CD4-positive, alpha-beta T cell treated with Interleukin-4 for 4 hours (primary cell): ENCODE measurements at places on chromosomes 2 and 18.

DNA sequence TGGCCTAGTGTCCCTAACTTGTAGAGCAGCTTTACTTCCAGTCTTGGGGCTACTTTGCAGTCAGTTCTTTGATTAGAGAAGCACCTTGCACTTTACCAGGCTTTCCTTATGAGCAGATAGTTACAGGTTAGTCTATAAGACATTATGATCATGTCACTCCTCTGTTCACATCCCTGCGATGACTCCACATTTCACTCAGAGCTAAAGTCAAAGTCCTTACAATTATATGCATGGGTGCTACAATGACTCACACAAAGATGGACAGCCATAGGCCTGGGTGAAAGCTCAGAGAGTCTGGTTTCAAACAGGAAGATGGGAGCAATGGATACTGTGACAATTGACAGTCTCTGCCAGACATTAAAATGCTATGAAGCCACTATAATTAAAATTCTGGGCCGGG, 27.1 kb upstream of the SSB start:
- no peak for DNase-seq

DNA sequence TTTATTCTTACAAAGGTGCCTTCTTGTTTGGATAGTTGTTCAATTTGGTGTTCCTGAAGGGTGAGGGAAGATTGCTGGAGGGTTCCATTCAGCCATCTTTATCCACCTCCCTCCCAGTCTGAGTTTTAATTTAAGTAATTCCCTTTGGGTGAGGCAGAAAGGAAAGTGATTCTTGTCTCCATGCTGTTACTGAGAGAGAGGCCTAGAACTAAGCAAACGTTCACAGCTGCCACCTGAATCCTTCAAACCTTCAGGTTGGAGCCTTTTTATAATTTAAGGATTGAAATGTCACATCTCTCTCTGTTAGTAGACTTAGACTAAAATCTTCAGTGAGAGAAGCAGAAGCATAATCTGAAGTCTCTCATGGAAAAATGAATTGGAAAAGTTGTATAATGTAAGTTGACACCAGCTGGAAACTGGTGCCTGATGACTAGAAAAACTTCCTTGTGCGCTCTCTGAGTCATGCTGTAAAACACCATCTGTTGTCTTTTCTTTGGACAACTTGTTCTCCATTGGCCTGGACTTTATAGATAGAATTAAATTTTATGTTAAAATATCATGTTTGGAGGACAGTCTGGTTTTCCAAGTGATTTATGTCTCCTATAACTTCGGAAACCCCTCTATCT, 14.6 kb downstream of the STRADB start:
- DNase-seq: no peak

- no peak for DNase-seq
These were observed 21.0 kb upstream of the GPR75 start for GRCh38 chr2:53880756-53881155.

DNA sequence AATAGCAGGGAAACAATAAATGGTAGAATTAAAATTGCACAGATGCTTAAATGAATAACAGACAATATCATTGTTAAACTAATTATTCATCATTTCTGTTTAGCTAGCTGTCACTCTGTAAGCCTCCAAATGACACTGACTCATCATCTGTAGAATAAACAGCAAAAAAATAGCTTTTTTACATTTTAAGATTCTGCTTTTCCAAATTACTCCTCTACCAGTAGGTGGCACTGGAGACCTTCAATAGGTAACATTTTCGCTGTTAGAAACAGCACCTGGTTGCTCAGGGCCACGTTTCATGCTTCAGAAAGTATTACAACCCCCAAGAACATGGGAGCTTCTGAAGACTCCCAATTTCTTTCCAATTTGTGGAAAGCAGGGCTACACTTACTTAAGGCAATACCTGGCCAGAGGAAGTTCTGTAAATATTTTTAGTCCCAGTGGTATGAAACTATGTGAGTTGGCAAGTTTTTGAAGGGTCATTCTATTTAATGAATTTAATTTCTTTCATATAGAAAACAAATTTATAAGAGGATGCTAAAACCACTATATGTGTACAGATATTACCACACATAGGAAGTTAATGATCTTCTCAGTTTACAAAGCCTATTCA, 45.4 kb downstream of the TTN start:
- peak; percentile 40 for DNase-seq

DNA sequence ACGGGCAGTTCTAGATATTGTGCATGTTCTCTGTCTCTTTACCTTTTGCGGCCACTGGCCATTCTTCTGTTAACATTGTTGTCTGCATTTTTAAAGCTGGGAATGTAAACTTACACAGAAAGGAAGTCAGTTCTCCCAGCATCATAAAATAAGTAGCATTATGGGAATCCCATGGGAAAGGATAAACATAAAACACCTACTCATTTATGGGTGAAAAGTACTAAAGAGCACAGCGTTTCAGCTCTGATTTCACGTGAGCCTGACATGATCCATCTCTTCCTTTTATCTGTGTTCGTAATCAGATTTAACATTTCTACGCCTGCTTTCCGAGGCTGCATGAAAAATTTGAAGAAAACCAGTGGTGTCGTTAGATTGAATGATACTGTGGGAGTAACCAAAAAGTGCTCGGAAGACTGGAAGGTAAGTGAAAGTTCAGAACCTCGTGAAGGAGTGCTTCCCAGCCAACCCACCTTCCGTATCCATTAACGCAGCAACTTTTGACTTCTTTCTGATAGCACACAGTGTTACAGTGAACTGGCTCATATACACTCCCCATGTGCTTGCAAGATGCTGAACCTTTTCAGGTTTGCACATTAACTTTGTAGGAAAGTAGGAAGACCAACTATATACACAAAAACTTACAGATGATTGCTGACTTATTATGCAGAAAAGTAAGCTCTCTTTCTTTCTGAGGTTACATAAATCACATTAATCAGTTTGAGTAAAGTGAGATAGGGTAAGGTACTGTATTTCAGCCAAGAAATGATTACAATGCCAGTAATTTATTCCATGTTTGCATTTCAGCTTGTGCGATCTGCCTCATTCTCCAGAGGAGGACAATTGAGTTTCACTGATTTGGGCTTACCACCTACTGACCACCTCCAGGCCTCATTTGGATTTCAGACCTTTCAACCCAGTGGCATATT, 86.5 kb upstream of the TTC39C start:
- no peak for DNase-seq

DNA sequence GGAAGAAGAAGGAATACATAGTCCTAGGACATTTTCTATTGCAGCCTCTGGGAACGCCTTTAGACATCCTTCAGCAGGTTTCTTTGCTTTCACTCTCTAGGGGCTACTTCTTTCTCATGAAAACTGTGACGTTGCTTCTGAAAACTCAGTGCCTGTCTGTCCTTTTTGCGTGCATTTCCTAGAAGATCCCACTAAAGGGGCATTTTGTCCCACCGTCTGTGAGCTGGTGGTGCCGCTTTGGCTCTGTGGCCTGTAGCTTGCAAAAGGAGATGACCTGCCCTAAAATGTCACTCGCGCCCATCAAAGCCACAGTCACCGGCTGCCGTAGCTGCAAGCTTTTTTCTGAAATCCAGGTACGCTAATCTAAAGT, 579 bp downstream of the STAT4 start:
- DNase-seq: peak; percentile 51

GRCh38 chr2:1605102-1606045, 138.9 kb downstream of the PXDN start:
- no peak for DNase-seq

GRCh38 chr2:119253760-119254600, 30.3 kb downstream of the STEAP3 start:
- no peak for DNase-seq

DNA sequence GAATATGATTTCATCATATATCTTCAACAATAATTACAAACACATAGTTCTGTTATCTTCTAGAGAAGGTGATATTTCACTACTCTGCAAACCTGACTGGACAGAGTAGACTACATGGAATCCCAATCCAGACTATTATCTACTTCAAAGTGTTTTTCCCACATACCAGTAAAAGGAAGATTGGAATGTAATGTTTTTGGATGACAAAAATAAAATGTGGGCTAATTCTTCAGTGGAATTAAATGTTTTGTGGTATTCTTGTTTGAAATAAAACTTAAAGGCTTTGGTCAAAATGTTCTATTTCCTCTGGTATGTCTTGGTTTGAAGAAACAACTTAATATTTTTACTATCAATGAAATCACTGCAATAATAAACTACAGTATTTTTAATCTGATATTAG, 22.1 kb downstream of the COL5A2 start:
- no peak for DNase-seq

DNA sequence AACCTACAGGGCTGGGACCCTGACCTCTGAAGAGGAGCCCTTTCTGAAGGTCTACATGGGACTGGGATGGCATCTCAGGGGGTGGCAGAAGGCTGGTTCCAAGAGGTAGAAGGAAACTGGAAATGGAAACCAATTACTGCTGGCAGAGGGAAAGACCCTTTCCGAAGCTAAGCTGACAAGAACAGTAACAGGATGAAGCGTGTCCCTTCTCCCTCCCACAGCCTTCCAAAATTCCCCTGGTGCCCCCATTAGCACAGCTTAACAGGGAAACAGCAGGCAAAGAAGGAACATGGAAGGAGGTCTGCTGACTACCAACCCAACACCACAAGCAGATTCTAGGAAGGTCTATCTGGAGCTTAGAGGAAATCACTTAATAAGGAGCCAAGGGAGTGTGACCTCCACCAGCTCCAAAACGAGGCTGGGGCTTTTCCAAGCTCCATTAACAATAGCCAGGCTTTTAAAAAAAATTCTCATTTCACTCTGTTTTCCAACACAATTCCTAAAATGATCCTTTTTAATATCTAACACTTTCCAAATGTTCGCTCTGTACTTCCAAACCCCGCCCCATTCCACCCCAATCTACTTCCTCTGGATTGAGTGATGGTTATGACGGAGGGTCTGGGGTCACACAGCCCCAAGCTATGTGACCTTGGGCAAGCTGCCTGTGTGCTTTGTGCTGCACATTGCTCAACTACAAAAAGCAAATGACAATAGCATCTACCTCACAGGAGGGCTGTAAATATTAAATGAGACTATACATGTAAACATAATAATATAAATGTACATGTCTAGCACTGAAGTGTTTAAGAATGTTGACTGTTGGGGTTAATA, 55.2 kb downstream of the STK39 start:
- no peak for DNase-seq

- DNase-seq: no peak
These were observed 585.1 kb downstream of the ZEB2 start for GRCh38 chr2:143934626-143935481.

DNA sequence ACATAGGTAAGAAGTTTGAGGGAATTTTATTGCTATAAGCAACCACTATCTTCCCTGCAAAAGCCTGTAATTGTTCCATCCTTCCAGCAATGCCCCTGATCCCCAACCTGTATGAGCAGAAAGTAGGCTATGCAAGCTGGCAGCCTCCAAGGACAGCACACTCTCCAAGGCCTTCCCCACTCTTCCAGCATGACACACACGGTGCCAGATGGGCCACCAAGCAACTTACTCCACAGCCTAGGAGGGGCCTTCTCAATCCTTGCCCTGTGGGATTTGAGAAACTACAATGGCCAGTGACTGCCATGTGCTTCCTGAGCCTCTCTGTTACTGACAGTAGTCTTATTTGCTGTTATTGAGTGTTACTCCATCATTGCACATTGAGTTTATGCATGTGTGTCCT, 137.5 kb downstream of the ACTR3 start:
- DNase-seq: no peak

DNA sequence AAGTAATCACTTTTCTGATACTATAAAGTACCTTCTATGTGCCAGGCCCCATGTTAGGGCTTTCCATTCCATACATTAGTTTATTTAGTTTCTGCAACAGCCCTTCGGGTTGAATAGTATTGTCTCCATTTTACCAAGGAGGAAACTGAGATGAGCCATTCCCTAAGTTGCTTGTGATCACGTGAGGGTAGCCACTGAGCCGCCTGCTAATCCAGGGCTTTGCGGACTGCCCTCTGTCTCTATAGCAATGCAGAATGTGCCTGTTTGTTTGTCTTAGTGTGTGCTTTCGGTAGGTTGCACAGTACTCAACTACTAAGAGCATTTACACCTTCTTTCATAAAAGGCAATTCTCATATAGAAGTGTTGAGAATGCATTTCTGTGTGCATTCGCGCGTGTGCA, 5.0 kb downstream of the EMILIN2 start:
- no peak for DNase-seq

- peak; percentile 22 for DNase-seq
These were observed 12.5 kb downstream of the ZC3H8 start for GRCh38 chr2:112242384-112242783.

- DNase-seq: no peak
These were observed 44.1 kb downstream of the MREG start for GRCh38 chr2:215969131-215969841.

DNA sequence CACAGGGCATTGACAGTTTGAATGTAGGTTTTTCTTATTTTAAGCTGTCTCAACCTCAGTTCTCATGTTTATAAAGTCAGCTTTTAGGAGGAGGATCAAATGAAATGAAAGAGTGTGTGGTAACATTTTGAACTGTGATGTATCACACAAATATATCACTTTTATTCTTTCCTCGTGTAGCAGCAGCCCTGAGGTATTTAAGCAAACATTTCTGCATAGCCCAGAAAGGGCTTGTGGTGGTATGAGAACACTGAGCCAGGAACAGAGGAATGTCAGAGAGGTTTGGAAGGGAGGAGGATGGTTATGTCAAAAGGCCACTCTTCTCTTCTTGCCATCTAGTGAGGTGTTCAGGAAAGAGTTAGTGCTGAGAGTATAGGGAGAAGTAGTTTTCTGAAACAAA, 150.2 kb downstream of the PARD3B start:
- no peak for DNase-seq

DNA sequence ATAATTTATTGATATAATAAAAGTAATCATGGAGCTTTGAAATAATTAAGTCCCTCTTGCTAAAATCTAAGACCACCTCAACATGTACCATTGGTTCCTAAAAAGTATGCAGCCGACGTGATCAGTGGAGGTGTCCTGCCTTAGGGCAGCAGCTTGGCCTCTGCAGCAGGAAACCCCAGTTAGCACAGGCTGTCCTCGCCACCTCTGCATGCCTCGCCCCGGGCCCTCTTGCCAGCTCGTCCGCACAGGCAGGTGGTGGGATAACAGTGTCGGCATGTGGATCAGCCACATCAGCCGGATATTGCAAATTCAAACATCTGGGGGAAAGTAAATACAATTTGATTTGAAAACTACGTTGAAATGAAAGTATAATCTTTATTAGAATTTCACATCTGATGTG, 22.9 kb downstream of the COA5 start:
- DNase-seq: no peak

GRCh38 chr2:62569907-62570841, 64.2 kb upstream of the TMEM17 start:
- DNase-seq: no peak

DNA sequence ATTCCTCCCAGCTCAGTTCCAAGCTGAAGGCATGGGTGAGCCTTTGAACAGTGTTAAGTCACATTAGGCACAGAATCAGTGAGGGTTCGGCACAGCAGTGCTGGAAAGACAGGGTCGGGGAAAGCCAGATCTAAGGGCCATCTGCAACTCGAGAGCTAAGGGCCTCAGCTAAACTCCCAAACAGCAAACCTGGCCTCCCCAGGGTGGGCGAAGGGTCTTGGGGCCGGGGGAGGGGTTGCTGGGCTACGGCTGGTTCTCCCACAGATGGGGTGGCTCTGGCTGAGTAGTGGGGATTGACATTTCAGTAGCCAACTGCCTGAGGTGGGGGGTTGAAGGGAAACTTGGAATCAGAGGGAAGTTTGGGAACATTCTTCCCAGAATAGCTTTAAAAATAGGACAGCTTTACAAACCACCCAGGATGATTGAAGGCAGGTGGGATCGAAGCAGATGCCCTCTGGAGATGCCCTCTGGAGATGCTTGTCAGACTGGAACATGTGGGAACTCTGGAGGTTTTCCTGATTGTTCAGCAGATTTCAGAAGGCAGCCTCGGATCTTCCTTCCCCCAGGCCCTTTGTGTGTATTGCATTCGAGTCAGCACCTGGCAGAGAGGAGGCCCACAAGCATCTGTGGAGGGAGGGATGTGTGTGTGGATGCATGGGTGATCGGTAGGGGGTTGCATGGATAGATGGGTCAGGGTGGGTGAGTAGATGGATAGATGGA, 156.4 kb downstream of the SMAD7 start:
- no peak for DNase-seq
